NCI-H748 treated with DMSO at 0.1 percent for 48 hours (cell line): ENCODE measurements at places on chromosomes 7 and 10.

GRCh38 chr10:48653347-48653746, 31.3 kb upstream of the WDFY4 start:
- no peak for DNase-seq

DNA sequence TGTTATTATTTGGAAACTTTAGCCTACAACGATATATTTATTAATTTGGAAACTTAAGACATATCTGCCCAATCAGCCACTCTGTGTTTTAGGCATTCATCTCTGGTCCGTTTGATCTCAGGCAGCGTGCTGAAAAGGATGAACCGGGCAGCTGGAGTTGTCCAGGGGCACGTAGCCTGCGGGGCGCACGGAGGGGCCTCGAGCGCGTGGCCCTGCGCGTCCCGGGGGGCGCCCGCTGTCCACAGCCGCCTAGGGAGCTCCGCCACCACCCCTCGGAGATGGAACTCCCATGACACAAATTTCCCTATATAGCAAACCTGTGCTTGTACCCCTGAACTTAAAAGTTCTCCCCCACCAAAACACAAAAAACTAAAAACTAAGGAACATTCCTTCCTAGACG, 24.3 kb upstream of the MKI67 start:
- DNase-seq = no peak

GRCh38 chr10:88895250-88895649, 15.2 kb downstream of the STAMBPL1 start:
- DNase-seq = no peak

- DNase-seq = no peak
These were observed 69.0 kb downstream of the AHR start for GRCh38 chr7:17367502-17367901.

DNA sequence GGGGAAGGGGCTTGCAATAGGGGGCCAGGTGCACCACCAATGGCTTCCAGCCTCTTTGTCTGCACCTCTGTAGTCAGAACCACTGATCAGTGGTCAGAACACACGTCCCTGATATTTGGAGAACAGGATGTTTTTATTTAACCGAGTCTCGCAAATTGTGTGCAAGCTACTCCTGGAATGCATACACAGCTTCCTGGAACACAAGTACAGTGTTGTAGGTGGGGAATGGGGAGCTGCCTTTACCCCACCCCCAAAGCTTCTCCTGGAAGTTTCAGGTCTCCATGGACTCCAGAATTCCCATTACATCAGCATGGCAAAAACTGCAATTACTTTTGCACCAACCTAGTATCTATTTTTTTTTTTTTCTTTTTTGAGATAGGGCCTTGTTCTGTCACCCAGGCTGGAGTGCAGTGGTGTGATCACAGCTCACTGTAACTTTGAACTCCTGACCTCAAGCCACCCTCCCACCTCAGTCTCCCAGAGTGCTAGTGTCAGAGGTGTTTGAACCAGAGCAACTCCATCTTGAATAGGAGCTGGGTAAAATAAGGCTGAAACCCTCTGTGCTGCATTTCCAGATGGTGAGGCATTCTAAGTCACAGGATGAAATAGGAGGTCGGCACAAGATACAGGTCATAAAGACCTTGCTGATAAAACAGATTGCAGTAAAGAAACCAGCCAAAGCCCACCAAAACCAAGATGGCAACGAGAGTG, 374.0 kb downstream of the CALN1 start:
- DNase-seq = no peak

DNA sequence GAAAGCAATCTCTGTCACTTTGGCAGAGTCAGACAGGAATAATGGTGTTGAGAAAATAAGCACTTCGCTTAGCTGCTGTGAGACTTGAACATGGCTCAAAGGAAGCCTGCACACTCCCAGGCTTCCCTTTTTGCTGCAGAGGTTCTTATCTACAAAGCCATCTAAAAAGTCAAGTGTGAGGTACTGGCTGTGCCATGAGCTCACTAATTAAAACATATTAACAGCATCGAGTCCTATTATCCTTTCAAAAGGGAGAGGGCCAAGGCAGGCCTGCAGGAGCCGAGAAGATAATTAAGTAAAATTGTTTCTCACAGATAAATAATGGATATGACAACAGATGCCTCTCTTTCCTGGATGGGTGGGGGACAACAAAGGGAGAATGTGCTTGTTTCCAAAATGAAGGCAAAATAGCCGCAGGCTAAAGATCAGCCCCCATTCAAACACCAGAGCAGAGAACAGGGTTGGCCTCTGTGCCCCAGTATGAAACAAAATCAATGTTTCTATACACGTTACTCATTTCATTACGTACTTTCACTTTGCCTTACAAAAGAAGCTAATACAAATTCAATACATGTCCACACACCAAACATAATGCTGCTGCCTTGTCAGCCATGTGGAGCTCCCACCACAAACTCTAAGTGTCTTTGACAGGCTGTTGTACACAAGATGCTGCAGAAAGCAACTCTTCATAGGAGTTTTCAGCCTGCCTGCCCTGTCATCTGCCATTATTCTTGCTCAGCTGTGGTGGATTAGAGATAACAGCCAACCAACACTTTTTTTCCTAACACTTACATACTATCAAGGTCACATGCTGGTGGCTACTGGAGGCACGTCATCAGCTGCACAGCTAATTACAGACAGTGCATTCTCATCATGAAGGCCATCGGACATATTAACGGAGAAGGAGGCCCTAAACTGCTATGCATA, 55.3 kb downstream of the ELAPOR2 start:
- peak; percentile 80 for DNase-seq

- DNase-seq = no peak
These were observed 36.4 kb downstream of the IQUB start for GRCh38 chr7:123498031-123498430.

DNA sequence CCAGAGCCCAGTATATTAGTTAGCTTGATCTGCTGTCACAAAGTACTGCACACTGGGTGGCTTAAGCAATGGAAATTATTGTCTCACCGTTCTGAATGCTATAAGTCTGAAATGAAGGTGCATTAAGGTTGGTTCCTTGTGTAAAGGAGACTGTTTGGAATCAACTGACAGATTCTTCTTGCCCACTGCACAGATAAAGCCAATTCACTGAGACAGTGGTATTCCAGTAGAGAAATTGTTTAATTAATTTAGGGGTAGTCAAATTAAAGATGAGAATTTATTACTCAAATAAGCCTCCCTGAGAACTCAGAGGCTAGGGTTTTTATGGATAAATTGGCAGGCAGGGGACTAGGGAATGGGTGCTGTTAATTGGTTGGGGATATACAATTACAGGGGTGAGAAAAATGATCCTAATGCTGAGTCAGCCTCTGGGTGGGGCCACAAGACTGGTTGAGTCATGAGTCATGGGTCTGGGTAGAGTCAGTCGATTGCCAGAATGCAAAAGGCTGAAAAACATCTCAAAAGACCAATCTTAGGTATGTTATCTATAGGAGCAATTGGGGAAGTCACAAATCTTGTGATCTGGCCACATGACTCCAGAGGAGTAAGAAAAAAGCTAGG, 23.5 kb upstream of the SAMD9L start:
- no peak for DNase-seq

DNA sequence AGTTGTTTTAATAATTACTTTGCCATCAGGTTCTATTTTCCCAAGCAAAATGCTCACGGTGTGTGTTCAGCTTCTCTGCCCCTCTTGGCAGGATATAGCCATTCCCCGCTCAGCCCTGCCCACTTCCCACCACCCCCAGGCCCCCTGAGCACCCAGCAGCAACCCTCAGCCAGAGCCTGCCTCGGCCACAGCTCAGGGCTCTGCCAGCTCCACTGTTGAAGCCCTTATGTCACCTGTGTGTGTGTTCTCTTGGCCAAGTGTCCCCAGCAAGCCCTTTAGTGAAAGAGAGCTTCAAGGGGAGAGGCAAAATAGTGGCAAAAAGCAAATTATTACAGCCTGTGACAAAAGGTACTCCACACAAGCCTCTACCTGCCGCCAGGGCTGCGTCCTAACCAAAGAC, 275.3 kb downstream of the ADARB2 start:
- DNase-seq = no peak

DNA sequence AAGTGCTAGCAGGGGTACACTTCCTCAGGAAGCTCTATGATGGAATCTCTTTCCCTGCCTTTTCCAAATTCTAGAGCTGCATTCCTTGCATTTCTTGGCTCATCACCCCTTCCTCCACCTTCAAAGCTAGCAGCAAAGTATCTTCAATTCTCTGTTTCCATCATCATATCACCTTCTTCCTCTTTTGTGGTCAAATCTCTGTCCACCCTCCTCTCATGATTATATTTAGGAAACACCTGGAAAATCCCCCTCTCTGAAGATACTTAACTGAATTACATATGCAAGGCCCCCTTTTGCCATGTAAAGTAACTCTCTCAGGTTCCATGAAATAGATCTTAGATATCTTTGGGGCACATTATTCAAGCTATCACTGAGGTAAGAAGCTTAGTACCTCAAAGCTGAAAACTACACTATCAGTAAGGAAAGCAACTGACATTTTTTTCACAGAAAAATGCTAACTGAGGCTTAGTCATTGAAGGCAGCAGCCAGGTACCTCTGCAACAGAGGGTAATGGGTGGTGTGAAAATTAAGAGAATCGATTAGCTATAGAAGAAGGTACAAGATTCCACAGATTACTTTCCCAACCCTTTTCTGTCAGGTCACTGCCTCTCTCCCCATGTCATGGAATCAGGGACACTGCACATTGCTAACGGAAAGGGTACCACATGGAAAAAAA, 197.3 kb downstream of the MACC1 start:
- no peak for DNase-seq

DNA sequence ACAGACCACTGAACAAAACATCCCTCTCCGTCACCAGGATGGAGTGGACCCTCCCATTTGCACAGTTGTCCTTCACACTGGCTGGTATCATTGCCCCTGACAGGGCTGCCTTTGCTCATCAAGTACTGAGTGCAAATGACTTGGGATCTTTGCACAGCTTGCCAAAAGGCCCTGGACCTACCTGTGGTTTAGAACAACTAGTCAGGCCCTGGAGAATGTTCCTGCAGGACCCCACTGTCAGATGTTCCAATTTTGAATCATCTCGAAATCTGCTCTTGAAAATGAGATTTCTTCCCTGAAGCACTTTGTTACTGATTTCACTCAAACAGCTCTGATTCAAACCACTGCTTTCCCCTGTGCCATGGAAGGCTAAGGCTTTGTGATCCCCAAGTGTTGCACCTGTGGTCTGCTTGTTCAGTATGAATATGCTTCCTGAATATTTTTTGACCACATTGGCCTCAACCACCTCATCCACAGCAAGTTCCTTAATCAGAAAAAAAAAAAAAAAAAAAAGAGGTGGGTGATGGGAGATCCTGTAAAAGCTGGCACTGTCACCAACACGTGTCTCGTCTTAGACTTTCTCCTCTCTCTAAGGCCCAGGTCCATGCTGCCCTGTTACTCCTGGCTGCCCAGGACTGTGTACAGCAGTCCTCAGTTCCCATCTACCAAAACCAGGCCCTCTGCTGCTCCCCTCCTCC, 2.7 kb upstream of the AOAH start:
- no peak for DNase-seq

- DNase-seq = no peak
These were observed 24.8 kb upstream of the FFAR4 start for GRCh38 chr10:93541402-93542357.

DNA sequence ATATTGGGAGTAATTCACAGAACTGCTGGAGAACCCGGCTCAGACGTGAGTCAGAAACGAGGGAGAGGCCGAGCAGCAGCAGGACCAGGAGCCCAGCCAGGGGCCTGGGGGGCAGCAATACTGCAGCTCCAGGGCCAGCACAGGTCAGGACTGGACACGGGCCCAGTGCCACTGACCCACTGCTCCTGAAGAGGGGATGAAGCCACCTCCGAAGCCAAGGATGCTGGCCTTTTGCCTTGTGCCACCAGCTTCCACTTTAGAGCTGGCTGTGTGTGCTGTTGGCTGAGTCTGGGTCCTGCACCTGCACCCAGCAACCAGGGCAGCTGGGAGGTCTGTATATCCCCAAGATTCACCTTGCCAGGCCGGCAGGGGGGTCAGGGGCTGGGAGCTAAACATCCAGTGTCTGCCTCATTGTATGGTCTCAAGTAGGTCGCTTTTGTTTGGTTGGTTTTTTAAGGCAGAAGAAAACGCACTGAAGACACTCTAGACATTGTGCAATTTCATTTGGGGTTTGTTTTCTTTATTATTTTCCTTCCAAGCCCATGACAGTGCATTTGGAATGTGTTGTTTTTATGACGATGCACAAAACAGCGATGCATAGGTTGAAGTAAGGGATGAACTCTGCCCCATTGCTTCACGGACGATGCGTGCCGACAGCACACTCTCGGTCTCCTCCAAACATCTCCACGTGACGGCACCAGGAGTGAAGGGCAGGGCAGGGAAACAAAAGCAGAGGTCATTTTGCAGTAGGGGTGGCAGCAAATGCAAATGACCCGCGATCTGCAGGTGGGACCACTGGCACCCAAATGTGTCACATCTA, 27.7 kb upstream of the INSIG1 start:
- no peak for DNase-seq

GRCh38 chr10:70576803-70577517, 25.6 kb downstream of the PRF1 start:
- DNase-seq = no peak

DNA sequence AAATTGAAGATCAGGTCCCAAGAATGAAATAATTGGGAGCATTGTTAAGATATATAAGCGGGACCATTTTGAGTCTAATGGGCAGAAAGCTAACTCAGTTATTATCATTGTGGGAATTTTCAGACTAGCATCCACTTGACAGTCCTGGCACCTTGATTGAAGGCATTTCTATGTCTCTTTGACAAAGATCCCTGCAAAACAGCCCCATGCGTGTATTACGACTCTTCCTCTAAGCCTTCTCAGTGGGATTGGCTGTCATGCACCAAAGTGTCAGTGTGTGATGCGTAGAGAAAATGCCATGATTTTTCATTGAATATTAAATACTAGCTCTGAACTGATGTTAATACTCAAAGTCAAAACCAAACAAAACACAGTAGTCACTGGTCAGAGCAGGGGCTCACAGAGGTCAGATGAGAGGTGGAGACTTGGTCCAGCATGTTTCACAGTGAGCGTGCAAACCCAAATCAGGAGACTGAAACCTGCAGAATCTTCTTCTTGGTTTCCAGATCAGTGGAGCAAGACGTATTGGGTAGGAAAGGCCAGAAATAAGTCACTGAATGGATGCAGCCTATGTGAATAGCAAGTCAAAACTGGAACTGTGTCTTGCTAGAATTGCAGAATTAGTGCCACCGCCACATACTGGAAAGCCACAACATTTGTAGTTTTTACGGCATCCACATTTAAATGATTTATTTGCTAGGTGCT, 303.6 kb upstream of the AKR1E2 start:
- DNase-seq = no peak
